ENCODE measurements at places on chromosomes 7 and 10.

DNA sequence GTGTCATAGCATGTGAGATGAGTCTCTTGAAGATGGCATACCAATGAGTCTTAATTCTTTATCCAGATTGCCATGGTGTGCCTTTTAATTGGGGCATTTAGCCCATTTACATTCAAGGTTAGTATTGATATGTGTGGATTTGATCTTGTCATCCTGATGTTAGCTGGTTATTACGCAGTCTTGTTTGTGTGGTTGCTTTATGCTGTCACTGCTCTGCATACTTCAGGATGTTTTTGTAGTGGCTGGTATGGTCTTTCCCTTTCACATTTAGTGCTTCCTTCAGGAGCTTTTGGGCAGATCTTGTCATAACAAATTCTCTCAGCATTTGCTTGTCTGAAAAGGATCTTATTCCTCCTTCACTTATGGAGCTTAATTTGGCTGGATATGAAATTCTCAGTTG, 16.5 kb downstream of the FAM25A start:
- no peak for DNase-seq

GRCh38 chr10:98610301-98610700, 163.6 kb upstream of the HPS1 start:
- no peak for DNase-seq

GRCh38 chr7:42263971-42264370, 27.0 kb upstream of the GLI3 start:
- no peak for DNase-seq

GRCh38 chr7:67484244-67484751, 487.7 kb downstream of the TYW1 start:
- DNase-seq = peak; percentile 0

GRCh38 chr10:3616880-3617279, 168.1 kb downstream of the KLF6 start:
- DNase-seq = no peak

DNA sequence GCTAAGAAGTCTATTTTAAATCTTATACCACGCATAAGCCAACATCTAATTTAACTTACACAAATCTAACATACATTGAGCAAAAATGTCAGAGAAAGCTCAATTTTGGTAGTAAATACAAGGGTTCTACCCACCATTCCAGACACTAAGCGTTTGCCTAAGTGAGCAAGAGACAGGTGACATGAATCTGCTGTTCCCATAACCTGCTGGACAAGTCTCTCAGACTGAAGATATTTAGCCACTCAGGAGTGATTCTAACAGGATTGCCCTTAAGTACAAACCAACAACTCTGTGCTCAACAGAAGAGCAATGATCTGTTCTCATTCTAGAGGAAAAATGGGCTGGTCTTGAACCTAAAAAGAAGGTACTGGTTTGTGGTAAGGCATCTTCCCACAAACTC, 18.8 kb downstream of the EZH2 start:
- DNase-seq = no peak

- DNase-seq = no peak
Observed at GRCh38 chr10:44292390-44293002, 92.4 kb downstream of the CXCL12 start.

DNA sequence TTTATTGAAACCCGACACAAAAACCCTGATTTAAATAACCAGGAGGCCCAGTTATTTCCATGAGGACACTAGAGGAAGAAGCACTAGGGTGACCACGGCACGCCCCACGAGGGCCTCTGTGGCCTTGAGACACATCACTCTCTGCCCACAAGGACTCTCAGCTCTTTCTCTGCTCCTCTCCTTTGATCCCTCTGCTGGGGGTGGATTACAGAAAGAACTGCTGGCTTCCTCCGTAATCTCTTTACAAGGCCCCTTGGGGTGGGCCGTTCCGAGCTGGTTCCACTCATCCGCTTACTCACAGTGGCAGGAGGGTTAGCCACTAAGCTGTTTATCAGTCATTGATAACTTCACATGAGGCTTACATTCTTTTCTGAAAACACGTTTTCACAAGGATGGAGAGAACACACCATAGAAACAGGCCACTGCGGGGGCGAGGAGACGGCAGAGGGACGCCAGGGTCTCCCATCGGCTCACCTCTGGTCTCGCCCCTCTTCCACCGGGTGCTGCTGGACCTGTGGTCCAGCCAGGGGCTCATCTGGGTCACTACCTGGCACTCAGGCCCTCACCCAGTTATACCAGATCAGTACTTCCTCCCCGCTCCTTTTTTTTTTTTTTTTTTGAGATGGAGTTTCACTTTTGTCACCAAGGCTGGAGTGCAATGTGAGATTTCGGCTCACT, 17.6 kb upstream of the PFKFB3 start:
- no peak for DNase-seq

- DNase-seq = no peak
Observed at GRCh38 chr10:31760674-31761081, 168.0 kb downstream of the ARHGAP12 start.

- DNase-seq = no peak
Observed at GRCh38 chr7:133112976-133113375, 31.1 kb upstream of the CHCHD3 start.

- DNase-seq = no peak
Observed at GRCh38 chr7:50684011-50684712, 98.5 kb downstream of the GRB10 start.

- no peak for DNase-seq
Observed at GRCh38 chr7:36796850-36797536, 72.7 kb upstream of the AOAH start.

DNA sequence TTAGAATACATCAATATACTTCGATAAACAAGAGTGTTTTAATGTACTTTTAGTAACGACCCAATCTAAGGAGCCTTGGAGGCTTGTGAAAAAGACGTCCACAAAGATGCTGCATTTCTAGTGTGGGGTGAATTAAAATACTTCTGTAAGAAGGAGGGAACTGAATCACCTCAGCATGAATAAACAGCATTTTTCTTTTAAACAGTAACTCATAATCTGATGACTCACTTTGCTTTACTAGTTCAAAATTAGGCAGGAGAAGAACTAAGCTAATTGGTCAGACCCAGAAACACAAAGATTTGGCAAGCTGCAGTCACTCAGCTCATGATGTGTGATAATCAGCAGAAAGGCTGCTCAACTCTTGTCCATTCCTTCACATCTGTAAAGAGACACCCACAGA, 24.2 kb downstream of the NCOA4 start:
- DNase-seq = peak; percentile 55

DNA sequence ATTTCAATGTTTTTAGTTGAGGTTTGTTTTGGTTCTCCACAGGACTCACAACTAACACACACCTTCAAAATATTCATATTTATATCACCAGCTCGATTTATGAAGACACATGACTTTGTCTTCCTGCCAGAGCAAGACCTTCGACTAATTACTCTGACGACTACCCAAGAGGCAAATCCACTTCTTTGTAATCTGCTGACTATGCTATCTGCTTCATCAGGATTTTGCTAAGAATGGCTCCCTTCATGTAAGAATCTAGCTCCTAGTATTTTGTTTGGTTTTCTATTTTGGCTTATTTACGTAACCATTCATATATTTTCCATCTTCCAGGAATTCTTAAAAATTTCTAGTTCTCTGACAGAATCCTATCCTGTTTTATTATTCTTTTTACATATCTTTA, 93.0 kb downstream of the BRAF start:
- DNase-seq = no peak

GRCh38 chr7:157627646-157628045, 290.8 kb downstream of the DNAJB6 start:
- no peak for DNase-seq

DNA sequence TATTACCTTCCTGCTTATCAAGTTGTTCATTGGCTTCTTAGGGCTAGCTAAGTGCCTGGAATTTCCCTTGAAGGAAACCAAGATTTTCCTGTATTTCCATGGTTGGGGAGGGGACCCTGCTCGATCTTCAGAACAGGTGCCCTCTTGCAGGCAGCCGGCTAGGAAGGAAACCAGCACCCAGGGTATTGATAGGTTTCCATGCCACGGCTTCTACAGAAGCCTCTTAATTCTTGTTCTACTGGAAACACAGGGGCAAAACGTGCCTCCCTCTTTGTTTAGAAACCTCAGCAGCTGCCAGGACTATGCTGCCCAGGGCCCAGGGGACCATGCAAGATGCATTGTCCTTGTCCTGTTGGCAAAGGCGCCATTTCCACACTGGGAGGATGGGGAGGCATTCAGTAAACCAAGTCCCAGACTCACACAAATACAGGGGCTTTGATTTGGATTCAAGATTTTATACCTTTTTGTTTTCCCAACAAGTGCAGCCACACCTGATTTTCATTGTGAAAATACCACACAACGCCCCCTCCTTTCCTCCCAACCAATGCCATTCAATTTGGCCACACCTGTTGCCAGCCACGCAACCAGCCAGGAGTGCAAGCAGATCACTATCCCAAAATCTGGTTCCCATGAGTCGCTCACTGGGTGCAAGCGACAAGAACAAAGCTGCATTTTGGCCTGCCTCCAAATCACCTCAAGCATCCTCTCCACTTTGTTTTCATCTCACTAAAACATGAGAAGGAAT, 29.6 kb downstream of the C10orf71 start:
- DNase-seq = no peak

DNA sequence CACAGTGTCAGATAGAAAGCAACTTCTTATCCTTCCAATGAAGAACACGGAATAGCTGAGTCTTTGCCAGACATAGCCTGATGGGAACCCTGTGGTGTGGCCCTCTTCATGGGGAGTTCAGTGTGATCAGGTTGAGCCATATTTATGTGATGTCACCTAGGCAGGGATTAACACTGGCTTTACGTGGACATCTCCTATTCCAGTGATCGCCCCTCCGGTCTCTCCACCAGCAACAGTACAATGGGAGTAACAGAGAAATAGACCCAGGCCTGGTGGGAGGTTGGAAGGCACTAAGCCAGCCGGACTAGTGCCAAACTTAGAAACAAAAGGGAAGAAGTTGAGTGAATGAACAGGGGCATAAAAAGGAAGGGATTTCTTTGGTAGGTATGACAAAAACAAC, 358.1 kb downstream of the PRPF18 start:
- no peak for DNase-seq

GRCh38 chr7:37488163-37488764, 39.6 kb upstream of the ELMO1 start:
- DNase-seq = no peak

GRCh38 chr10:24552346-24553016, 171.2 kb downstream of the ARHGAP21 start:
- no peak for DNase-seq

GRCh38 chr10:17113889-17114540, 15.6 kb downstream of the CUBN start:
- no peak for DNase-seq

DNA sequence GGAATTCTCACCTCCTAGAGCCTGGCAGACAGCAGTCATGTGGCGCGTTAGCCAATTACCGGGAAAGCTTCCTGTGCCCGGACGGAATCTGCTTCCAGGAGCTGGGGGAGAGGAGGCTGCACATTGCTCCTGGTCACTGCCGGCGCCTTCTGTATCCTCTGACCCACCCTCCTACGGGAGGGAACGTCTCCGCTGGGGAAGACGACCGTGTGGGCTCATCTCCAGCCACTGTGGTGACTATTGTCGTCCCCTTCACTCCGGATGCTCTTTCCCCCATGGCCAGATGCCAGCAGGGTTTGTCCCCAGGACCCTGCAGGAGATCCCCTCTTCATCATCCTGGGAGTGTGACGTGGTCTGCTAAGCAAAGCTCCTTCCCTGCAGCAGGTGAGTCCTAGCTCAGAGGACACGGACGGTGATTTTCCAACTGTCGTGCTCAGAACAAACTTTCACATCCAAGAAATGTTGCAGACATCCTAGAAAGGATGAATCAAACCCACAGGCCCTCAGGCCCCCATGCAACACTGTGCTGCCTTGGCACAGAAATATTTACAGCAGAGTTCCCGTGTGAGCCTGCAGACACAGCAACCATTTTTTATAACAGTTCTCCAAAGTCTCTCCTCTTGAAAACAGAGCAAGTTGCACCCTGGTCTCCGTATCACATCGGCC, 29.6 kb upstream of the FAM20C start:
- no peak for DNase-seq

DNA sequence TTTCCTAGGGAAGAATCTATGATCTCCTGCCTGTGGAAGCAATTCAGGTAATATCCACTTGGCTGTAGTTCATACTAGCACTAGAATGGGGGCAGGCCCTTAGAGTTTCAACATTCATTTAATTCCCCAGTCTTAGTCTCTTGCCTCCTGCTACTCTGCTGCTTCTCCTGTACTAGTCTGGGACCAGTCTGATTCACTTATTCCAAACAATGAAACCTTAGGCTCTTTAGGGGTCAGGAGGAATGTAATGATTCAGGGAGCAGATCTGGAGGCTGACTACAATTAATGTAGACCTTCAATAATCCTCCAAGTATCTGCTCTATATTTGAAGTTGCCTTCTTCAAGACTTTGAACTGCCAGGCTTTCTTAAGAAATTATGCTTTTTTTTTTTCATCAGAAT, 101.8 kb downstream of the GNAT3 start:
- DNase-seq = no peak

All from HS-5 (cell line).